H1 (cell line): ENCODE measurements at places on chromosomes 16 and 17. TPM values are rescaled to one million over a fixed set of nuclear protein-coding genes. Genes with fewer than 3 reads are reported as not detected.
A peak's percentile ranks its signal among the peaks of the same experiment; 100 is the strongest.

DNA sequence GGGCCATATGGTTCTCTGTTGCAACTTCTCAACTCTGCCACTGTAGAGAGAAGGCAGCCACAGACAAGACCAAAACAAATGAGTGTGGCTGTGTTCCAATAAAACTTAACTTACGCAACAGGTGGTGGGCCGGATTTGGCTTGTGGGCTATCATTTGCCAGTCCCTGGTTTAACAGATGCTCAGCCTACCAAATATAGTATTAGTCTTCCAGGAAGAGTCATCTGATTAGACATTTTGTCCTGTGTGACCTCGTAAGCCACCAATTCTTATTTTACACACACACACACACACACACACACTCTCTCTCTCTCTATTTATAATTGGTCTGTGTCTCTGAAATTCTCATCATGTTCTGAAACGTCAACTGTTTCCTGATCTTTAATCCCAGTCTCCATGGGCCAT, 245.9 kb downstream of the XYLT1 start:
- DNase-seq = no peak

- no peak for DNase-seq
Observed at GRCh38 chr16:14371778-14372431, 258.2 kb downstream of the PARN start.

GRCh38 chr17:16122697-16123434, 92.5 kb downstream of the NCOR1 start:
- no peak for DNase-seq

GRCh38 chr16:75458029-75458428, 6.5 kb downstream of the TMEM170A start:
- DNase-seq = no peak

GRCh38 chr17:7111784-7112509, 2.7 kb downstream of the ASGR2 start:
- DNase-seq = no peak

DNA sequence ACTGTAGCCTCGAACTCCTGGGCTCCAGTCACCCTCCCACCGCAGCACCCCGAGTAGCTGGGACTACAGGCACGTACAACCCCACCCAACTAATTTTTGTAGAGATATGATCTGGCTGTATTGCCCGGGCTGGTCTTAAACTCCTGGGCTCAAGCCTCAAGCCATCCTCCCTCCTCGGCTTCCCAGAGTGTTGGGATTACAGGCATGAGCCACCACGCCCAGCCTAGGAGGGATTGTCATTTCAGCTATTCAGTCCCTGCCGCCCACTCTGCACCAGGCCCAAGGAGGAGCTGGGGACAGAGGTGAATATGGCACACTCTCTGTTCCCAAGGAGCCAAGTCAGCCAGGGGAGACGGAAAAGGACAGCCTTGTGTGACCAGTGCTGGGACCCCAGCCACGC, 256.2 kb downstream of the PARN start:
- no peak for DNase-seq

- DNase-seq = peak; percentile 71
Observed at GRCh38 chr17:50482516-50482915, 3.9 kb downstream of the RSAD1 start.

GRCh38 chr16:56294579-56294978, 103.3 kb downstream of the GNAO1 start:
- no peak for DNase-seq

DNA sequence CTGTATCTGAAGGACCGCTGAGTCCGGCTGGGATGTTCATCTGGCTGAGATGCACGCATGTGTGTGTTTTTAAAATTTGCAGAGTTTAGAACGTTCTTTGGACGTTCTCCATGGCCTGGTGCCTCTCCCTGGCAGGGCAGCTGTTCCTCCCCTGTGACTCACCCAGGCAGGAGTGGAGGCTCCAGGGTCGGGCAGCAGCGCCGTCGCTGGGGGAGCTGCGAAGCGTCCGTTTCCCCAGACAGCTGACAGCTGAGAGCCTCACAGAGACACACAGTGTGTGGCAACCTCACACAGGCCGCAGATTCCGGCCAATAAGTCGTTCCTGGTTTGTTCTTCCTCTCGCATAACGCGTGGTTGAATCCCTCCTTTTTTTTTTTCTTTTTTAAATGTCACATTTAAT, 80.6 kb downstream of the OR1D5 start:
- no peak for DNase-seq

DNA sequence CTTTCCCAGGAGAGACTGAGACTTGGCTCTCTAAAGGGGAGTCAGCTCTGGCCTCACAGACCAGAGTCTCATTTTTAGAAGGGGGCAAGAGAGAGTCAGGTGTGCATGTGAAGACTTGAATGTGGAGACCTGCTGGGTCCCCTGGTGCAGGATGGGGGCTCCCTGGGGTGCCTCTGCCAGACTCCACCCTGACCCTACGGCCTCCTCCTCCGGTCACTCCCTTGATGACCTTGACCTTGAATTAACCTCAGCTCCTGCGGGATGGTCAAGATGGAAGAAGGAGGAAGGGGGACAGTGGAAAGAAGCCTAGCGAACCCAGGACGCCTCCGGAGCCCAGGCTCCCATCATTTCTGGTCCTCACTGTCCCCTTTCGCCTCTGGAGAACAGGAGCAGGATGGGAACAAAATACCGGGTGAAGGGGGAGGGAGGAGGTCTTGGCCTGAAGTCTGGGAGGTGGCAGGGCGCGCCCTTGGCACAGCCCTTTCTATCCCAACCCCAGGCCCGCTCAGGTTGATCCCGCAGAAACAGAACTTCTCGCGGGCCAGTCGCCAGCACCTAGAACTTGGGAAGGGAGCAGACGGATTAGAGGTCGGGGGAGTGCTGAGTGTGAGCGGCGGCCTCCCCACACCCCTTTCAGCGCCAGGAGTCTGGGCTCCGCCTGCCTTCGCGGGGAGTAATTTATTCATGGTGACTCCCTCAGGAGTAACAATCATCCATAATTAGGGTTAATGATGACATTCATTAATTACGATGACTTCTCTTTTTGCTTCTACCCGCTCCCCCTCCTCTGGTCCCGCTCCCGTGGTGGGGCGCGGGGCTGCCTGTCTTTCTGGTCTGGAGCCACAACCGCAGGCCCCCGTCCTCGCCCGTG, 1.6 kb downstream of the STAC2 start:
- no peak for DNase-seq

DNA sequence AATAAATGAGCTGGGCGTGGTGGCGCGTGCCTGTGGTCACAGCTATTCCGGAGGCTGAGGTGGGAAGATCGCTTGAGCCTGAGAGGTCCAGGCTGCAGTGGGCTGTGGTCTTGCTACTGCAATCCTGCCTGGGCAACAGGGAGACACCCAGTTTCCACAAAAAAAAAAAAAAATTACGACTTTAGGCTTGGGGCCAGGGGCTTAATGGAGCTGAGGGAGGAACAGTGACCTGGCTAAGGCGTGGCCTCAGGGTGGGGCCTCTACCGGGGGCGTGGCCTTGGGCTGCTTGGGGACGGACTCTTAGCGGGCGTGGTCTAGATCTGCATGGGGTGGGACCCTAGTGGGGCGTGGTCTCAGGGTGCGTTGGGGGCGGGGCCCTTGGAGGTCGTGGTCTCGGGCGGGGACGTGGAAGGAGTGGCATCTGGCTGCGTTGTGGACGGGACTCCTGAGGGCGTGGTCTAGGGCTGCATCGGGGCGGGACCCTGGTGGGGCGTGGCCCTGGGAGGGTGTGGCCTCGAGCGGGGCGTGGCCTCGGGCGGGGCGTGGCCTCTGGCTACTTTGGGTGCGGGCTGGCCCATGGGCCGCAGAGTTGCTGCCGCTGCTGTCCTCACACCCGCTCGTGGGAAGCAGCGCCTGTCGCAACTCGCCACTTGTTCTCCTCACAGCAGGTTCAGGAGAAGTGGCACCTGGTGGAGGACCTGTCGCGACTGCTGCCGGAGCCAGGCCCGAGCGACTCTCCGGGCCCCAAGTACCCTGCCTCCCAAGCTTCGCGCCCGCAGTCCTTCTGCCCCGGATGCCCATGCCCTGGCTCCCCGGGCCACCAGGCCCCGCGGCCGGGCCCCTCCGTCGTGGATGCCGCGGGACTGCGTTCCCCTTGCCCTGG, 5.8 kb upstream of the C17orf99 start:
- DNase-seq = peak; percentile 98

DNA sequence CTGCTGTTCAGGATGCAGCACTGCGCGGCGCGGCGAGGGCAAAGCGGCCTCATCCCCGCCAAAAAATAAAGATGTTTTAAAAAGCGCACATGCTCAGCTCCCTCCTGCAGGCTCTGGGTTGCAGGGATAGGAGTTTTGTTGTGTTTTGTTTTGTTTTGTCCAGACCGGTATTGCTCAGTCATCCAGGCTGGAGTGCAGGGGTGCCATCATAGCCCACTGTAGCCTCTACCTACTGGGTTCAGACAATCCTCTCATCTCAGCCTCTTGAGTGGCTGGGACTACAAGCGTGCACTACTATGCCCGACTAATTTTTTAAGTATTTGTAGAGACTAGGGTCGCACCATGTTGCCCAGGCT, 636 bp downstream of the WWOX start:
- no peak for DNase-seq

DNA sequence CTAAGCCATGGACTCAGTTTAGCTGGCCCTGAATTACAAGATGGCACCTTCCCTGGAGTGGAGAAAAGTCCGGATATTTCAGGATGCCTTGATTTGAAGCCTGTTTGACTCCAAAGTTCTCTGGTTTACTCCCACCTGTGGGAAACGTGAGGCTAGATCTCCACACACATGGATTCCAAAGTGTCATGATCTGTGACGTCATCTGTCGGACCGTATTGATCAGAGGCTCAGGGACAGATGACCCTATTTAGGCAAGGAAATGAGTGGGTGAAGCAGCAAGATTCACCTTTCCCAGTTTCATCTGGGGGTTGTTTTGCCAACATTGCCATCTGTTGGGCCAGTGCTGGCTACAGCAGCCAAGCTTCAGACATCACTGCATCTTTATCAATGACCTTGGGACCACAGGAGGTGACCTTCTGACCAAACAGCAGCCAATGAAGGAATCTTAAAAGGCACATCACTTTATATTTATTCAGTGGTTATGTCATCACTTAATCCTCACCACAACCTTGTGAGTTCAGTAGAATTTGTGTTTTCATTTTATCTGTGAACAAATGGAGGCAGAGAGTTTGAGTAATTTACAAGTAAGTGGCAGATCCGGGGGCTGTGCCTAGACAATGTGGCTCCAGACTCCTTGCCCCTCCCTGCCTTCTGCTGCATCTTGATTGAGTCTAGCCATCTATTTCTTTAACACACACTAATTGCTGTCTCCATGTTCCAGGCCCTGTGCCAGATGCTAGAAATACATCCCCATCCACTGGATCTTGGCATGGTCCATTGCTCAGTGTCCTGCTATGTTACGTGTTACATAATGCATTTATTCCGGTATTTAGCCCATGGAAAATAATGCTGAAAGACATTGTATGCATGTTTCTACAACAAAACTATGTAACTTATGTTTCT, 1.5 kb upstream of the CDH13 start:
- no peak for DNase-seq

DNA sequence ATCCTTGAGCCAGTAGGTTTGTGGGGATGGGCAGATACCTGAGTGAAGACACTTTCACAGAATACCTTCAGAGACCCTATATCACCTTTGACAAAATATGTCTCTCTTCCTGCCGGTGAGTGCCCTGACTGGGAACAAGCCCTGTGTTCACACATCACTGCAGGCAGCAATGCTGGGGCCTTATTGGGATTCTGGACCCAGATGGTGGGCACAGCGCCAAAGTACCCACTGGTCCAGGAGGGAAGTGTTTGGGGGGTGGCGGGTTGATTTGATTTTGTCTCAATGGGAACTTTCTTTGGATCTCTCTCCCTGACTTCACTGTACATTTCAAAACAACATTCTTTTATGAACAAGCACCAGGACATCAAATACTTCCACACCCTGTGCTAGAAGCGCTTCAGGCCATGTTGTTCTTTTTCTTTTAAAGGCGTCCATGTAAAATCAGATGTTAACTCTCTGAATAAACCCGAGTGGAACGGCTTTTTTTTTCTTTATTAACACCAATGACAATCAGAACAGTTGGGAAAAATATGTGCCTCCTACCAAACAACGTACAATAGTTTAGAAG, 62.4 kb upstream of the AKTIP start:
- no peak for DNase-seq

DNA sequence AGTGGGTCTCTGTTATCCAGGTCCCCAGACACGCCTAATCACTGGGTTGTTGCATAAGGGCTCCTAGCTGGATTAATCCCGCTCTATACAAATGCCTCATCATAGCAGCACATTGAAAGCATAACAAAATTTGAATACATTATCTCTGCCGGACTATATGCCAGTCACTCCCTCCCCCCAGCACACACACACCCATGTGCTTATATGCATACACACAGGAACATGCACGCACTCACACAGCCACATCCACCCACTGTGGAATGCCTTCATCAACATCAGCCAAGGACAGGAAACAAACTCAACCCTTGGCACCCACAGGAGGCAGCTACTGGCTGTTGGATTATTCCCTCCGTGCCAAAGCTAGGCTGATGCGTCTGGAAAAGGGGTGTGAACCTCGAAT, 3.5 kb upstream of the CDH13 start:
- no peak for DNase-seq

NPEPPS gene
- 113 and 118 TPM in 2 replicates for total RNA-seq

MT1F gene
- total RNA-seq = 5.2 and 5.9 TPM in 2 replicates

ZNF75A gene
- total RNA-seq = 27.3 and 30.0 TPM in 2 replicates

EPOP gene
- 3.3 and 4.0 TPM in 2 replicates for total RNA-seq

ST6GALNAC1 gene
- total RNA-seq = not detected in 2 replicates

KRTAP2-3 gene
- total RNA-seq = not detected in 2 replicates

C16orf54 gene
- total RNA-seq = not detected in 2 replicates

NDUFB10 gene
- total RNA-seq = 183 and 197 TPM in 2 replicates

DRC7 gene
- total RNA-seq = not detected in 2 replicates

PRPSAP2 gene
- total RNA-seq = 48.3 and 50.5 TPM in 2 replicates

PLEKHG4 gene
- 7.4 and 7.7 TPM in 2 replicates for total RNA-seq

AIPL1 gene
- total RNA-seq = 0.71 TPM in 1 of 2 replicates, not detected in the other

NRN1L gene
- total RNA-seq = 4.1 and 4.9 TPM in 2 replicates

UNC45B gene
- total RNA-seq = 0.15 and 0.23 TPM in 2 replicates

FBF1 gene
- total RNA-seq = 13.1 and 13.8 TPM in 2 replicates

KRT33A gene
- total RNA-seq = not detected in 2 replicates
